ENCODE measurements at places on chromosomes 4 and X.
A peak's percentile ranks its signal among the peaks of the same experiment; 100 is the strongest.

DNA sequence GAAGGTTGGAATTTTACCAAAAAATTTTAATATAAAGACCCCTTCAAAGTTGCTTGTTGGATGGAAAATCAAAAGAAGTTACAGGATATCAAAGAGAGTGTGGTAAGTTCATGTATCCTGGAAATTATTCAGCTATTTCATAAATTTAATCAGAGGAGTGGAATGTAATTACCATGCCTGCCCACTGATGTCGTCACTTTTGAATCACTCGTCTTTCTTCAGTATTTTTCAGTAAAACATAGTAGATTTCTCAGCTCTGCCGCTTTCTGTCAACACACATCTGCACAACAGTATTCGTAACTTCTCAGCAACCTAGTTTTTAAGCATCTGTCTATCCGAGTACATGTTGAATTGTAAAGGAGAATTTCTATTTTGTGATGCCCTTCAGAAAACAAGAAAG lies 2163.0 kb upstream of the AGA start:
- H3K4me3 ChIP-seq = no peak overlapping the region
- H3K27ac ChIP-seq = no peak overlapping the region
- DNase-seq = no peak

GRCh38 chr4:85128246-85129204 lies 162.0 kb upstream of the WDFY3 start:
- H3K27me3 ChIP-seq = no peaks in the 10 kb centered on the region
- no peak overlapping the region for H3K27ac ChIP-seq
- no peaks in the 10 kb centered on the region for H3K36me3 ChIP-seq
- no peak for DNase-seq
- H3K4me1 ChIP-seq = peaks cover 7% of the 10 kb centered on the region

DNA sequence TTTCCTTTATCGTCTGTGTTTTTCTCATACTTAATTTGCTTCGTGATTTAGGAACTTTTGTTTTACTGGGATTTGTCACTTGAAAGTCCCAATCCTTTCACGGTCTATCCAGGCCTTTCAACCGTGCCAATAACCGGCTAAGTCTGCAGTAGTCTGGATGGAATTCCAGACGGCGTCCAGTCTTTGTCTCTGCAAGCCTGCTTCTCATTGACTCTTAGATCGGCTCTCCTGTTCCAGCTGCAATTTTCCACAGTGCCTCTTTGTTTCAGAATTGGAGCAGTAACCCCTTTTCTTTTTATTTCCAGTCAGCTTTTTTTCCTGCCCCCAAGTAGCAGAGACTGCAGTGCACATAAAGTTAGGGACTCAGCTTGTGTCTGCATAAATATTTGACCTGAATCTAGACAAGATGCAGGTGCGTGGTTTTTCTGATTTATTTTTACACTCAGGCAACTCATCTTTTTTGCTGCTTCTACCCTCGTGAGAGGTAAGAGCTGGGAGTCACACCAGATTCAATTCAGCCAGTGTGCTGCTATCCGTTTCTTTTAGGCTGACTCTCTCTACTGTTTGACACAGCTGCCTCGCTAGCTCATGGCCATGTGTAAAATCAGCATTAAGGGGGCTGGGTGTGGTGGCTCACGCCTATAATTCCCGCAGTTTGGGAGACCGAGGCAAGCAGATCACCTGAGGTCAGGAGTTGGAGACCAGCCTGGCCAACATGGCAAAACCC lies 37.4 kb upstream of the DHRSX start:
- no peaks in the 10 kb centered on the region for H3K27me3 ChIP-seq
- no peak overlapping the region for H3K27ac ChIP-seq
- DNase-seq = no peak
- no peak overlapping the region for H3K4me3 ChIP-seq
- H3K36me3 ChIP-seq = no peaks in the 10 kb centered on the region

- H3K27me3 ChIP-seq = no peaks in the 10 kb centered on the region
- H3K4me1 ChIP-seq = no peaks in the 10 kb centered on the region
- H3K27ac ChIP-seq = no peak overlapping the region
- H3K4me3 ChIP-seq = no peak overlapping the region
These were observed 26.5 kb upstream of the GRIA3 start for GRCh38 chrX:123157586-123157985.

- DNase-seq = no peak
- no peak overlapping the region for H3K27ac ChIP-seq
- H3K27me3 ChIP-seq = no peaks in the 10 kb centered on the region
- H3K4me1 ChIP-seq = peaks cover under 1% of the 10 kb centered on the region
- no peak overlapping the region for H3K4me3 ChIP-seq
These were observed 81.7 kb downstream of the EGF start for GRCh38 chr4:109994415-109994827.

GRCh38 chrX:150692831-150693724 lies at the start of gene MTMR1:
Gene MTMR1 (plus strand): TSS chrX:150693396. CDS start chrX:150693531, 135 bp downstream.
- peak within 1 kb of the TSS; percentile 86 for H3K27ac ChIP-seq
- no peaks in the 10 kb centered on the region for H3K36me3 ChIP-seq
- H3K4me3 ChIP-seq = peak within 1 kb of the TSS; percentile 62
- DNase-seq = peak; percentile 90
- no peaks in the 10 kb centered on the region for H3K4me1 ChIP-seq

DNA sequence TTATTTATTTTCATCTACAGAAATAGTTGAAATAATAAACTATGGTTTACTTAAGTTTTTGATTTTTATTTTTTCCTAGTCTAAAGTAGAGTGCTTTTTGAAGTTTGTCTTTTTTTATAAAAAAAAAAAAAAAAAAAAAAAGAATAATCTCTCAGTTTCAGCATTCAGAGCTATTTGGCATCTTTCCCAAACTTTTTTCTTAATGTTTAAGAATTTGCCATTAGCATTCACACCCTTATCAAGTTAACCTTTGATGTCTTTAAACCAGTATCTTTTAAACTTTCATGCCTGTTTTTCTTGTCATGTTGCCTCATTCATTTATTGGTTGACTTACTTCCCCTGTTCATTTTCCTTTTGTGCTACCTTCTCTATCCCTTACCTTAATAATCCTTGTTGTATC lies 60.9 kb upstream of the FHDC1 start:
- no peak overlapping the region for H3K4me3 ChIP-seq
- peaks cover 5% of the 10 kb centered on the region for H3K36me3 ChIP-seq
- H3K27me3 ChIP-seq = no peaks in the 10 kb centered on the region
- DNase-seq = no peak

DNA sequence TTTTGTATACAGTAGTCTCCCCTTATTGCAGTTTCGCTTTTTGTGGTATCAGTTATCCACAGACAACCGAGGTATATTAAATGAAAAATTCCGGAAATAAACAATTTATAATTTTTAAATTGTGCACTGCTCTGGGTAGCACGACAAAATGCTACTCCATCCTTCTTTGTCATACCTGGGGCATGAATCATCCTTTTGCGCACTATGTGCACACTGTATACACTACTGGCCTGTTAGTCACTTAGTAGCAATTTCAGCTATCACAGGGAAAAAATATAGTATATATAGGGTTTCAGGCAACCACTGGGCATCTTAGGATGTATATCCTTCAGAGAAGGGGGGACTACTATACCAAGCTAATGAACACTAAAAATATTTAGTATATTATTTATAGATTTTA lies 198.8 kb upstream of the FAT4 start:
- DNase-seq = no peak
- no peak overlapping the region for H3K27ac ChIP-seq
- H3K27me3 ChIP-seq = no peaks in the 10 kb centered on the region
- no peaks in the 10 kb centered on the region for H3K36me3 ChIP-seq
- no peak overlapping the region for H3K4me3 ChIP-seq

GRCh38 chr4:83207497-83208101 lies 77.0 kb downstream of the COQ2 start:
- no peaks in the 10 kb centered on the region for H3K27me3 ChIP-seq
- H3K27ac ChIP-seq = peak overlapping the region; percentile 49
- H3K4me3 ChIP-seq = no peak overlapping the region
- DNase-seq = no peak
